ENCODE measurements at places on chromosomes 16 and 17.
A peak's percentile ranks its signal among the peaks of the same experiment; 100 is the strongest.

DNA sequence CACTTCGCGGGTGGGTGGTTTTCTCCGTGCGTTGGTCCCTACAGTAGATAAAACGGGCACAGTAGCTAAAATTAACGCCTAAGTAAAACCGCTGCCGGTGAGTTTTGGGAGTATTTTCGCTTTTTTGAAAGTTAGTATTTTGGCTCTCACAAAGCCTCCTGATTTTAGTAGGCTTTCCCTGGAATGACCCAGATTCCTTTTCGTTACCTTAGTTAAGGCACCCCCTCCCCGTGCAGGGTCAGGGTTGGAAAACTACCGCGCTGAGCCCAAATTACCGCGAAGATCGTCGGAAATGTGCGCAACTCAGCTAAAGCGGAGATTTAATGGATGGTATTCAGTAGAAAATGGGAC, 28.3 kb upstream of the ST6GALNAC1 start:
- DNase-seq: no peak

- no peak for DNase-seq
These were observed 3.5 kb downstream of the IL4R start for GRCh38 chr16:27317320-27317719.

DNA sequence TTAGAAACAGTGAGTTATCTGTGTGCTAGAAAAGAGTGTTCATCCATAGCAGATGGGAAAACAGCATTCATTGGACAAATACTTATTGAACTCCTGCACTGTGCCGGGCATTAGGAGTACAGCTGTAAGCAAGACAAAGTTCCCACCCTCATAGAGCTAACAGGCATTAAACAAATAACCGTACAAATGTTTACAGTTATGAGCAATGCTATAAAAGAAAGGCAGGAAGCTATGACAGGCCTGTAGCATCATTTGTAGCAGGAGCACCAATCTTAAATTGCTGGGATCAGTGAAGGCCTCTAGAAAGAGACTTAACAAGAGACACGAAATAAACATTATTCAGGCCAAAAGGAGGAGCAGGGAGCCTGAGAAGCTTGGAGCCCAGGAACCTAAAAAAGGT, 15.6 kb downstream of the SDR42E1 start:
- DNase-seq: no peak

GRCh38 chr16:6531067-6531466, 801.6 kb upstream of the RBFOX1 start:
- DNase-seq: no peak

GRCh38 chr17:8243827-8244226, 4.0 kb downstream of the CTC1 start:
- no peak for DNase-seq

GRCh38 chr16:68267612-68268405, 3.5 kb downstream of the SLC7A6 start:
- no peak for DNase-seq

- DNase-seq: no peak
These were observed 181.2 kb upstream of the COX10 start for GRCh38 chr17:13888056-13888609.

GRCh38 chr17:69358688-69359596, 32.0 kb upstream of the ABCA5 start:
- DNase-seq: peak; percentile 2

DNA sequence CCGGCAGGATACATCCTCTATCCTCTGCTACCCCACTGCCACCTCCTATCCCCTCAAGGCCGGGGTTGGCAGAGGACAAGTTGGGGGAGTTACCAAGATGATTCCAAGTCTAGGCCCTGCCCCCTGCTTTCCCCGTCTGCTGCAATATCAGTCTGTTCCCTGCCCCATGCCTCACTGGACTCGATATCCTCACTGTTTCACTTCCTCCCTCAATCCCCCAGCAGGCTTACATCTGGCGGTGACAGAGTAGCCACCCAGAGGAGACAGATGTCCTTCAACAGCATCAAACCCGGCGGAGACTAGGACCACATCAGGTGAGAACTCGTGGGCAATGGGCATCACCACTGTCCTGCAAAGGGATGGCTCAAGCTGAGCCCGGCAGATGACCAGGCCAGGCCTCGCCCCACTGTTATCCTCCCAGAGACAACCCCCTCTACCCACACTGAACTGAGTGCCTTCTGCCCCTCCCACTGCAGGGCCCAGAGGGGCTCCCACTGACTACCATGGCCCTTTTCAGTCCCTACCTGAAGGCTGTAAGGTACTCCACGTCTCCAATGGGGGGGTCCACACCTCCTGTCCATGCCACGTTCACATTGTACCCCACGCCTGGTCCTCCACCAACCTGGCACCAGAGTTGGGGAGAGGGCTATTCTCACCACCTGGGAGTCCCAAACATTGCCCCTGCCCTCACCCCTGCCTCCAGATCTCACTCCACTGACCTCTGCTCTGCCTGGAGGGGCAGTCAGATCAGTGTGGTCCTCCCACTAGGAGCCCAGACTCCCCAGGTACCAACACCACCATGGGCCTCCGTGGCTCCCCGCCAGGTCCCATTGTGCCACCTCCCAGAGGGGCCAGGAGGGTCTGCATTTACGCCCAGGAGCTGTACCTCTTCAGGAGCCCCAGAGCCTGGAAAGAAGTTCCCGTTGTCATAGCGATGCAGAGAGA, 9.6 kb downstream of the G6PC3 start:
- DNase-seq: no peak

DNA sequence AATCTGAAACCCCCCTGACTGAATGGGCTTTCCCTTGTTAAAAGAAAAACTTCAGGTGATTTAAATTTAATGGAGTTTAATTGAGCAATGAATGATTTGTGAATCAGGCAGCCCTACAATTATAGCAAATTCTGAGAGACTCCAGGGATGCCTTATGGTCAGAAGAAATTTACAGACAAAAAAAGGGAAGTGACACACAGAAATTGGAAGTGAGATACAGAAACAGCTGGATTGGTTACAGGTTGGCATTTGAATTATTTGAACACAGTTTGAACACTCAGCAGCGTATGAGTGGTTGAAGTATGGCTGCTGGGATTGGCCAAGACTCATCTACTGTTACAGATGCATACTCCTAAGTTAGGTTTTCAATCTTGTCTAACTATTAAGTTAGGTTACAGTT, 19.0 kb upstream of the CPHXL start:
- no peak for DNase-seq
